ENCODE measurements at places on chromosomes 7 and 10.
A peak's percentile ranks its signal among the peaks of the same experiment; 100 is the strongest.

GRCh38 chr10:3978174-3978573 lies 193.2 kb upstream of the KLF6 start:
- no peak for DNase-seq

DNA sequence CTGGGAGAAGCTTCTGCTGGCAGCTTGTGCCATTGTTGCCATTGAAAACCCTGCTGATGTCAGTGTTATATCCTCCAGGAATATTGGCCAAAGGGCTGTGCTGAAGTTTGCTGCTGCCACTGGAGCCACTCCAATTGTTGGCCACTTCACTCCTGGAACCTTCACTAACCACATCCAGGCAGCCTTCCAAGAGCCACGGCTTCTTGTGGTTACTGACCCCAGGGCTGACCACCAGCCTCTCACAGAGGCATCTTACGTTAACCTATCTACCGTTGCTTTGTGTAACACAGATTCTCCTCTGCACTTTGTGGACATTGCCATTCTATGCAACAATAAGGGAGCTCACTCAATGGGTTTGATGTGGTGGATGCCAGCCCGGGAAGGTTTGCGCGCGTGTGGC lies 220.7 kb downstream of the ADK start:
- DNase-seq, result peak; percentile 8

DNA sequence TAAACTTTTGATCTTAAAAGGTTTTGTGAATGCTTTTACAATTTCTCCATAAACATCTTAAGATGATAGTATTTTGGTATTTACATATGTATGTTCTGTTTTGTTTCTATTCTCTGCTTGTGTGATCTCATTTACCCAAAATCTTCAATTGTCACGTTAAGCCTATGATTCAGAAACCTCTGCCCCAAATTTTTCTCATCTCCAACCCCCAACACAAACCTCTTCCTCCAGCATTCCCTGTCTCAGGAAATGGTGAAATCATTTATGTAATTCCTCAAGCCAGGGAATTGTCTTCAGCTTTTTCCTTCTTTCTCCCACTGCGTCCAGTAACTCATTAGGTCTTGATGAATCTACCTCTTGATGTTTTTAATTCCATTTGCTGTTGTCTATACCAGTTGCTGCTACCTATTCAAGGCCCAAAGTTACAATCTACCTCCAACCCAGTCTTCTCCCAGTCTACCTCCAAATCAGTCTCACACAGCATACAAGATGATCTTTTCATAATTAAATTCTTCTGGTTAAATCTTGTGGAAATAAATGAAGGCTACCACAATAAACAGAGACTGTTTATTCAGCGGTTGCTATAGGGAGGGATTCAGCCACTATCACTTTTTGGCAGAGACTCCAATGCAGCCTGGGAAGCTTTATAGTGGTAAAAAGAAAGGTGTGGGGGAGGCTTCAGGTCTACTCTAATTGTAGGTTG lies 5.8 kb downstream of the CFAP69 start:
- DNase-seq, result peak; percentile 89

- DNase-seq, result no peak
Measured at GRCh38 chr7:22469371-22470143, 30.4 kb downstream of the STEAP1B start.

GRCh38 chr10:71239946-71240795 lies 27.8 kb downstream of the UNC5B start:
- DNase-seq, result no peak

GRCh38 chr7:110944966-110945644 lies 145.8 kb upstream of the LRRN3 start:
- no peak for DNase-seq

DNA sequence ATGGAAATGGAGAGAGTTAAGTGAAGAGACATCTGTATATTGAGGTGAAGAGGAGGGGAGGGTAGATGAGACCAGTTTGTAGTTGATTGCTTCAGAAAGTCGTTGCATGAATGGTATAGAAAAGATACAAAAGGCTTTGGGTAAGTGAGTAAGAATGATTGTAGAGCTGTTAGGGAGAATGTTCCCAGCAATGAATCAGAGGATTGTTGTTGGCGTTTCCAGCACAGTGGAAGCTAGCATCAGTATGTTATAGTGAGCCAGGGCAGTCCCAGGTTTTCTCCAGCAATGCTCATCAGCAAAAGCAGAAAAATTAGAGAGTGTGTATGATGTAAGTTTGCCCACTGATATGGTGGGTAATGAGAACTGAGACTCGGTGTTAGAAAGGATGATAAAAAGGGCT lies 15.4 kb upstream of the CDK6 start:
- DNase-seq, result no peak

DNA sequence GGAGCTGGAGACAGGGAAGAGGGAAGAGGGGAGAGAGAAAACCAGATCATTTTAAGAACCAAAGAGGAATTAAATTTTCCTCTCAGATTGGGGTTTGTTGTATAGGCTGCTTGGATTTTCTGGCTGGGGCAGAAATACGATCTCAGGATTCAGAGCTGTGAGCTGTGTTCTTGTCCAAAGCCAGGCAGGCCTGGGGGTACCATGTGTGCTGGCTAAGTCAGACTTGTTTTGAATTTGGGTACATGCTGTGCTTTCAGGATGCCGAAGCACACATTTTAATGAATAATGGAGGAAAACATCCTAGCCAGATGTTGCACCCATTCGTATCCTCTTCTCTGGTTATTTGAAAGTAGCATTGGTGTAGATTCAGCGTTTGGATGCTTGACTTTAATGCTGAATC lies 170.3 kb upstream of the PODXL start:
- no peak for DNase-seq

GRCh38 chr7:127620406-127621233 lies 2.7 kb upstream of the PAX4 start:
- DNase-seq, result no peak

GRCh38 chr7:16078076-16078952 lies 343.0 kb downstream of the CRPPA start:
- peak; percentile 87 for DNase-seq

- DNase-seq, result peak; percentile 83
Measured at GRCh38 chr10:126504063-126504760, 115.9 kb upstream of the ADAM12 start.

Measured in cardiac fibroblast (primary cell).